HFFc6 (cell line): ENCODE measurements at places on chromosomes 2 and 18.

DNA sequence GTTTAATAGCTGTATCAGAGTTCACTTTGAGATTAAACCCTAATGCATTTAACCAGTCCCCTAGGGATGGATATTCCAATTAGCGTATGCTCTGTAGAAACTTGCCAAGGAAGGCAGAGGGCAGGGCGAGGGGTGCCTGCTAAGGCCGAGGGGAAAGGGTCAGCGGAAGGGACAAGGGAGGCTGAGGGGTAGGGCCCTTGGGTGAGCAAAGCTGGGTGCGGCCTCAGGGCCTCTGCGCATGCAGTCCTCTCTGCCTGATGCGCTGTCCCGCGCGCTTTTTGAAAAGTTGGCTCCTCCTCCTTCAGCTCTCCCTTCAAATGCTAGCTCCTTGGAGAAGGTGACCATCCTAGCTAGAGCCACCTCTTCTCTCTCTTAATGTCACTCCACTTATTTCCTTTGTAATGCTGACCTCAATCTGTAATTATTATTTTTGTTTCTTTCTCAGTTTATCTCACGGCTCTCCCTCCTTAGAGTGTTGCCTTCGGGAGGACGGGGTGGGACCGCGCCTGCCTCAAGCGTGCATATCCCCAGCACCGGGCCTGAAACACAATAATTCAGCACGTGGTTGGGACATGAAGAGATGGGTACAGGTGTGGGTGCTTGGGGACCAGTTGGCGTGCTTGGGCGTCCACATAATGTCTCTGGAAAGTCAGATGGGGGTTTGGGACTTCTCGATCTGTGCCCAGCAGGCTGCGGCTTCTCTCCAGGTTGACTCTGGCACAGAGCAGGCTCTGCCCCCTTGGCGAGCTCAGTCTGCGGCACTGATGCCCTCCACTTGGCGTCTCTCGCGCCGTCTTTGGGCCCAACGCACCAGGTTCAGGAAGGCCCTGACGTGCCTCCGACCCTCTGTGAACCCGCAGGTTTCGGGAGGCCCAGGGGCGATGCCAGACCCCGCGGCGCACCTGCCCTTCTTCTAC, 10.0 kb downstream of the ZAP70 start:
- DNase-seq, result no peak

DNA sequence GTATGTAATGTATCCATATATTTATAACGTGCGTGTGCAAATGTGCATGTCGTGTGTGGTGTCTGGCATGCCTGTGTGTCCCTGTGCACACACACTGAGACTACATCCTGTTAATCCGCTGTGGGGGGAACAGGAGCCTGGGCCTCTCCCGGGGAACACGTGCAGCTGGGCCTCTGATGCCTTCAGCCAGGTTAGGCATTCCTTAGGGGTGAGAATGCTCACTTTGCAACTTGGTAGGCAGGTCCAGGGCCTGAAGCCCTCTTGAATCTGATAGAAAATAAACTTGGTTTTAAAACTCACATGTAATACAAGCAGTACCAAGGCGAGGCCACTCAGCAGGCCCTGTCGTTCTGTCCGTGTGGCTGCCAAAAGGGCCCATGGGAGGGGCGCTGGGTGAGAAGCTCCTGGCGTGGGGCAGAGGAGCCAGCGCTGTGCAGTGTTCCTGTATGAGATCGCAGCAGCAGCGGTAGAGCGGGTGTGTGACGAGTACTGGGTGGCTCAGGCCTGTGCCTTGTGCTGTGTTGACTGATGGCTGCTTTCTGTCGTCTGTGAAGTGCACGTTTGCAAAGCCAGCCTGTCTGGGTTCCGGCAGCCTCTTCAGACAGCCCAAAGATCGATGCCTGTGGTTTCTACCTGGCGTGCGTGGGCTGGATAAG, 16.2 kb downstream of the SALL3 start:
- no peak for DNase-seq

DNA sequence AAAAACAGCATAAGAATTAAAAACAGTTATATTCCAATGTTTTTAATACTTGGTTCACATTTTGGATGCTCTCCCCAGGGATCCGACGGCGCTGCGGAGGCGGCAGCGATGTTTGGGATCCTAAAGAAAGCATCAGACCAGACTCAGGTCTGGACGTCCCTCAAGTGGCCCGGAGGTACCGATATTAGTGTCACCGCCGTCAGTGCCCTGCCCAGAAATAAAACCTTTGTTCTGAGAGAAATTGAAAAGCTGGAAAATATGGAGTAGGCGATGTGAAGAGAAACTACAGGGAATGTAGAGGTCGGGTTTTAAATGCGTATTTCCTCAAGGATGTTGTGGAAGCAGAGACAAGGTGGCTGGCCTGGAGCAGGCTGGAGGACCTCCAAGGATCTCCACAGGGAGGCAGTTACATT, 683 bp upstream of the TBC1D8 start:
- no peak for DNase-seq

- peak; percentile 51 for DNase-seq
These were observed 142.3 kb upstream of the BOD1L2 start for GRCh38 chr18:57004366-57005121.

DNA sequence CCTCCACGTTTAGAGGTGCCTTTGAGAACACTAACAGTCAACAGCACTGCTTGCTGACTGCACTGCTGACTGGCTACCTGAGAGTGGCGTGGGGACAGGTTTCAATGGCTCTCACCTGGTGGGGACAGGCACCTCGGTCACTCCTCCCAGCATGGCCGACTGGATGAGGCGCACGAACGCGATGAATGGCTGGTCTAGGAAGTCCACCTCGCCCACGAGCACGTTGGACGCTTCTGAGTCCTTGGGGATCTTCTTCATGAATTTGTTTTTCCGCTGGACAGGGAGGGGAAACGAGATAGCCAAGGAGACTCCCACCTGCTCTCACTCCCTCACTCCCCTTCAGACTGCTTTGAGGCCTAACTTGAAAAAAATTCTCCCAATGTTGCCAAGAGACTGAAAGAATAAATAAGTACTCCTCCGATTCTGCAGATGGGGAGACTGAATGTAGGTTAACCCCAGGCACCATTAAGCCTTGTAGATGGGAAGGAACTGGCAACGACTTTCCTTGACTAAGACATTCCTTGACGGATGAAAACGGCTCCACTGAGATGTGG, 57.3 kb downstream of the MTHFD2 start:
- no peak for DNase-seq

GRCh38 chr2:166197446-166197845, 69.6 kb upstream of the SCN1A start:
- DNase-seq, result no peak

- no peak for DNase-seq
These were observed 34.8 kb upstream of the ASB18 start for GRCh38 chr2:236298924-236299475.

DNA sequence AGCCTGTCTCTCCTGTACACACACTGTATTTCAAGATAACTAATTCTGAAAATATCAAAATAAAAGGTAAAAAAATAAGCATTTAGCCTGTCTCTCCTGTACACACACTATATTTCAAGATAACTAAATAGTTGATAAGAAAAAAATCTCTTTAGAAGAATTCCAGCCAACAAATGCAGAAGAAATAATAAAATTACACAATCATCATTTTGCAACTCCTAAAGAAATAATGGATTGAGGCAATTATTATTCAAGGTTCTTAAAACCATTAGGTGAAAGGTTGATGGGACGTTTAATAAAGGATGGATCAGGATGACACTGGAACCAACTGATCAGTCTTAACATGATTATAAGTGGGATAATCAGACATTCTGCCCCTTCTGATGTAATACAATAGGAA, 148.0 kb upstream of the FN1 start:
- no peak for DNase-seq

GRCh38 chr2:46269544-46270273, 27.5 kb upstream of the EPAS1 start:
- no peak for DNase-seq

GRCh38 chr2:134818321-134818720, 20.1 kb upstream of the ACMSD start:
- DNase-seq, result no peak

GRCh38 chr2:219571311-219572236, at the start of gene OBSL1:
OBSL1 (minus strand) TSS chr2:219571539; CDS start chr2:219571232, 307 bp downstream.
- peak; percentile 38 for DNase-seq

DNA sequence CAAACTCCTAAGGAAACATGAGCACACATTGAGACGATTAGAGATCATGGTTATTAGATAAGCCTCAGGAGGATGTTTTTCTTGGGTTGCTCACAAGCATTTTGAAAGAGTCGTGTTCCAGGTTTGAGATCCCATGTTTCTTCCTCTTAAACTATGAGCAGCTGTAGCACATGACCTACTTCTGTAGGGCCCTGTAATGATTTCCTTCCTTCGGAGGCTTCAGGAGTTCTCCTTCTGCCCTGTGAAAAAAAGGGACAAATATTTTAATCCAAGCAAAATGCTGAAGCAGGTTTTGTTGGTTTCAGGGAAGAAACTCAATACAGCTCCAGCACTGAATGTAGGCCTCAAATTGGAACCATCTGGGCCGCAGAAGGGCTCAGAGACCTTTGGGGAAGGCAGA, 82.6 kb downstream of the POU3F3 start:
- DNase-seq, result no peak

DNA sequence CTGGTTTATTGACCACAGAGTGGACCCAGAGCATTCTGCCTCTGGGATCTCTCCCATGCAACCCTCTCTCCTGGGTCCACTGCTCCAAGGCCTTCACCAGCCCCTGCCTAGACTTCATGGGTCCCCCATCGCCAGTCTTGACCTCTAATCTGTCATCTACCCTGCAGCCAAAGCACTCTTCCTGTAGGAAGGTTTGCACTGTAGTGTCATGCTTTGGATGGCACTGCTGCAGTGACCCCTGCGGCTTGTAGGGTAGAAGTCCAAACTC, 41.7 kb downstream of the MYO7B start:
- DNase-seq, result no peak

GRCh38 chr2:126638746-126639145, 17.2 kb upstream of the GYPC start:
- DNase-seq, result no peak

DNA sequence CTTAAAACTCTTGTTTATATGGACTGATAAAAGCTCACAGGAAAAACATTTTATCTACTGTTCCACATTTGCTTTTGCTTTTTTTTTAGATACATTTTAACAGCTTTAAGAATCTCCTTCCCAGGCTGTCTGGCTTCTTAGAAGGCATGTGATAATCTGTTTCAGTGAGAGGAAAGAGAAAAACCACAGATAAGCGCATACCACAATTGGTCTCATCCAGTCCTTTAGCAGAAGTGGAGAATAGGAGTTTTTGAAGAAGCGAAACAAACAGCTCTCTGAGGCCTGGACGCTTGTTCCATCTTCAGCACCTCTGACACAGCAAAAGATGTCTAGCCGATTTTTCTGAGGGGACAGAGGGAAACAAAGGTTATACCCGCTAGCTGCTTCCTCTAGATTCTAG, 37.6 kb downstream of the RMC1 start:
- no peak for DNase-seq

DNA sequence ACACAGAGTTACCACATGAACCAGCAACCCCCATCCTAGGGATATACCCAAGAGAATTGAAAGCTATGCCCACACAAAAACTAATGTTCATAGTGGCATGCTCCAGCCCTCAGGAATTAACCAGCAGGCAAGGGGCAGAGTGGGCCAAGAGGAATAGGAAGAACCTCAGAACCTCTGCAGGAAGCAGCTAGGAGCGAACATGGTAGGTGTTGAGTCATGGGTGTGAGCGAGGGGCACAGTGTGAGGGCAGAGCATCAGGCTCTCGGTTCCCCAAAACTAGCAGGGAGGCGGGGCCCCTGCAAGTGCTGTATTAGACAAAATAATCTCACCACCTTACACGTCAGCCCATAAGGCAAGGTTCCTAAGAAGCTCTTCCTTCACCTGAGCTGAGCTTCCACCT, 5.6 kb upstream of the RUFY4 start:
- no peak for DNase-seq

DNA sequence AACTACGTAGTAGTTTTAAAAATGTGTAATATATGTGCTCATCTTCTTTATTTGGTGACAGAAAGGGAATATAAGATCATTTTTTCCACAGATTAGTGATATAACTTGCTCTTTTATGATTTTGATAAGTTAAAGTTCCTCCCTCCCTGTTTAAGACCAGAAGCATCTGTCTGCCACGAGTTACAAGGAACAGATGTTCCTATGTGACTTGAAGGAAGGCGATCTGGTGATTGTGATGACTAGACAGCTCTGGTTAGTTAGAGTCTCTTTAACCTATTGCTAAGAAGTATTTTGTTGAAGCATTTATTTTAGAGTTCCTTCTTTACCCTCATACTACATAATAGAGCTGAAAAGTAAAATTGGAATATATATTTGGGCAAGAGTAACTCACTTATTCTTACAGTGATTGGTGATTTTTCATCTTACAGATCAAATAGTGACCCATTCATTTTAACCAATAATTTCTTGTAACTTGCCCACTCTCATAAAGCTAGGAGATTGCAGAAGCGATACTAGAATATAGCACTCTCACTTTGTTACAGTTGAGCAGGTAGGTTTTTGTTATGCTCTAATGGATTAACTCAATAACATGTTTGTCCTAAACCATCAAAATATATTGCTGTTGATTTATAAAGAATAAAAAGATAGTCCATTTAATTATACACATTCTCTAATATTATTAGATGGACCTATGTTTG, 218.7 kb downstream of the SLC4A10 start:
- no peak for DNase-seq

GRCh38 chr2:64652231-64653108, 1.2 kb downstream of the SERTAD2 start:
- peak; percentile 40 for DNase-seq

- DNase-seq, result no peak
These were observed 1643.1 kb upstream of the CELF4 start for GRCh38 chr18:39208729-39209128.

GRCh38 chr2:200667413-200667812, 81.6 kb downstream of the AOX1 start:
- DNase-seq, result no peak

DNA sequence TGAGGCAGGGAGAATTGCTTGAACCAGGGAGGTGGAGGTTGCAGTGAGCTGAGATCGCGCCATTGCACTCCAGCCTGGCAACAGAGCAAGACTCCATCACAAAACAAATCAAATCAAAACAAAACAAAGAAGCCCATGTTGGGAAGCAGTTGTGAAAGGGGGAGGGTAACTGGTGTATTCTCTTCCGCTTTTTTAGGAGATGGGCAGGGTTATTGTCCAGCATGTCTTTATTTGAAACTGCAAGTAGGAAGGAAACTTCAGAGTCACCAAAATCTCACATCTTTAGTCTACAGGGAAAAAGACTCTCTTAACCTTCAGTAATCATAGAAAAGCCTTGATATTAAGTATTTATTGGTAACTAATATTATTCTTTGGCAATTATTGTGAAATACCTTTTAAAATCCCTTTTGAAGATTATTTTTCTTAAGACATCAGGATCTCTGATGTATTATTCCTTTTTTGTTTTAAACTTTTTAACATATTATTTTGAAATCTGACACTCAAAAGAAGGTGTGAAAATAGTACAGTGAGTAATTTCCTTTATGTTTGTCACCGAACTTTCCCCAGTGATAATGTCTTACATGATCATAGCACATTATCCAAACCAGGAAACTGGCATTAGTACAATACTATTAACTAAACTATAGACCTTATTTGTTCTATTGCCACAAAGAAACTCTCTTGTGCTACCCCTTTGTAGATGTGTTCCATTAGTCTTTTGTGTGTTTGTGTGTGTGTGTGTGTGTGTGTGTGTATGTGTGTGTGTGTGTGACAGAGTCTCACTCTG, 84.3 kb upstream of the LTBP1 start:
- DNase-seq, result no peak
